ENCODE measurements at places on chromosomes 12 and 14.

- no peak for DNase-seq
Observed at GRCh38 chr12:86903159-86903558, 647.0 kb upstream of the MGAT4C start.

DNA sequence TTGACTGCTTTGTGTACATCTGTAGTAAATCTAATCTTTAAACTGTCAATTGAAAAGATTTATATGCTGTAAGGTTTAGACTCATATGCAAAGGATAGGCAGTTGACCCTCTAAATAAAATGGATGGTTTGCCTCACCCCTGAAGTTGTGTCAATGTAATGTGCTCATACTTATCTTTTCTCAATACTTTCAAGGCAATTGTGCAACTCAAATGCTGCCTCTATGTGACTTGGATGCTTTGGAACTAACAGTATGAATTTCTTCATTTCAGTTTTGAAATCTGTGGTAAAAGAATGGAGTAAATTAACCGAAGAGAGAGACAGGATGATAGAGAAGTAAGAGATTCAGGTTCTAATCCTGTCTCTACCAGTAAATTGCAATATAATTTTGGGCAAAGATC lies 9.7 kb downstream of the PDE6H start:
- no peak for DNase-seq

DNA sequence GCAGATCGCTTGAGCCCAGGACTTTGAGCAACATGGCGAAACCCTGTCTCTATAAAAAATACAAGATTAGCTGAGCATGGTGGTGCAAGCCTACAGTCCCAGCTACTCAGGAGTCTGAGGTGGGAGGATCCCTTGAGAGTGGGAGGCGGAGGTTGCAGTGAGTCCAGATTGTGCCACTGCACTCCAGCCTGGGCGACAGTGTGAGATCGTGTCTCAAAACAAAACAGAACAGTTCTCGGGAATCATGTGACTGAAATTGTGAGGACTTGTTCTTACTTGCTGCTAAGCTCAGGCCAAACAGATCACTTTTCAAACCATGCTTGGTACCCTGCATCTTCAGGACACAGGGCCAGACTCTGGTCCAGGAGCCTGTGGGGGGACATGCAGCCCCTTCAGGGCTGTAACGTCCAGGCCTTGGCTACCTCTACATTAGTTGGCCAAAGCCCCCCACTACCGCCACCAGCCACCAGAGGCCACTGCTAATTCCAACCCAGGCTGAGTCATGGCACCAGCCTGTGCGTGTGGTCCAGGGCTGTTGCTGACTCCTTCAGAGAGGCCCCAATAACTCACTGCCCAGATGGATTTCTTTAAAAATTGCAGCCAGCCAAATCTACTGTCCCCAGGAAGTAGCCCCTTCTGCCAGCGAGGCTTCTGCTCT lies 33.4 kb upstream of the SYNDIG1L start:
- peak; percentile 65 for DNase-seq

- no peak for DNase-seq
Observed at GRCh38 chr12:92369056-92369455, 223.4 kb upstream of the BTG1 start.

DNA sequence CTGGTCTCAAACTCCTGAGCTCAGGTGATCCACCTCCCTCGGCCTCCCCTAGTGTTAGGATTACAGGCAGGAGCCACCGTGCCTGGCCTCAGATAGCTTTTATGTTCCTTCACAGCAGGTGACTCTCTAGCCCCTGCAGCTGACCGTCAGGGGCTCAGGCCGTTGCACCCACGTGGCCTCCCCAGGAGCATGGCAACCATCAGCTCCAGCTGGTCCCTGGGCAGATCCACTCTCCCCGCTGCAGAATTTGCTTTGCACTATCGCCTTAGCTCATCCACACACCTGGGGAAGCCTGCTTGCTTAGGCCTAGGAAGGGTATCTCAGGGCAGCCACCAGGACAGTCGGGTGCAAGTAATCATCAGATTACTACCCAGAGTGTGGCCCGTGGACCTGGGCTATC lies 62.6 kb downstream of the TSPAN9 start:
- DNase-seq = no peak

DNA sequence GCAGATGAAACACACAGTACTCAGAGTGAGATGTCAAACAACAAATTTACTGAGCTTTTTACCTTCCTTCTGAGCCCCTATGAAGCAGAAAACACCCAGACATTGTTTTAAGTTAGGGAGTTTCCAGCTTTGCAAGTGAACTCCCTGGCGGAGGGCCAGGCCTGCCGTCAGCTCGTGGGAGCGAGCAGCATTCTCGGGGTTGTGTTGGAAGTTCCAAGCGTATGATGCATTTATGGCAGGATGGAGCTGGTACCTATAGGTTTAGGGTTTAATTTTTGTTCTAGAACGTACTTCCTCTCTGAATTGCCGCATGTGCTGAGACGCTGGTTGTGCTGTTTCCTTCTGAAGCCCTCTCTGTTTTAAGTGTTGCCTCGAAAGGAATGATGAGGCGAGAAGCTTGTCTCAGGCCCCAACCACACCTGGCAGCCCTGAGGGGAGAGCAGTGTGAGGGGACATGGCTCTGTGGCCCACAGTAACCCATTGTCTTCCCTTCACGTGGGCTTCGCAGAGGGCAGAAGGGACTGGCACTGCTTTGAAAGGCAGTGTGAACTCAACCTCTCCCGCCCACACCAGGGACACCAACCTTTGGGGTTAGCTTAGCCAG lies 76.6 kb downstream of the SSPN start:
- DNase-seq = peak; percentile 89

DNA sequence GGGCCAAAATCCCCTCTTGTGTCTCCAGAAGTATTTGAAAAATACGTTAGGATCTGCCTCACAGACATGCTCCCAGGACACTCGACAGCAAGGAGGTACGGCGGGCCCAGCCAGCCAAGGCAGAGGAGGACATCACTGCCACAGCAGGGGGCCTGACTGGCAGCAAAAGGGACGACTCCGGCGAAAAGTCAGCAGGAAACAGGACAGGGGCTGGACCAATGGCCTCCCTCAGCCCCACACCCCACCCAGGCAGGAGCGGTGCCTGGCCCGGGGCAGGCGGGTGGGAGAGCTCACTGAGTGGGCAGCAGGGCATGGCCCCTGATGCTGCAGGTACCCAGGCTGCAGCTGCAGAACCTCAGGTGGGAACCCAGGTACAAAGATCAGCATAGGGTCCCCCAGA lies 17.8 kb downstream of the BRF1 start:
- no peak for DNase-seq

Measured in fibroblast of upper back skin (primary cell).